Endothelial cell (in vitro differentiated cells): ENCODE measurements at places on chromosomes 1 and 21. TPM values are rescaled to one million over a fixed set of nuclear protein-coding genes. Genes with fewer than 3 reads are reported as not detected.

DNA sequence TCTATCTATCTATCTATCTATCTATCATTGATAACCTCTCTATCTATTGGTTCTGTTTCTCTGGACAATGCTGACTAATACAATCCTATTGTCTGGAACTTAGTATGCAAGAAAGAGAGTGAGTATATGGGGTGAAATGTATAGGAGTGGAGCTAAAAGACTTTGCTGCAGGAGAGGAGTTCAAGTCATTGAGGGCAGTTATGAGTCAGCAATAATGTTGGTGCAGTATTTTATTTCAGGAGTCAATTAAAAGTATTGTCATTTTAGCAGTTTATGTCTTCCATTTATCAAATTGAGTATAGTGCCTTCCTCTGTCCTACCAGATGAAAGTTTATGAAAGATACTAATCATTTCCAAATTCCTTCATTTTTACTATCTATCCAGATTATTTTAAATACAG, 55.8 kb downstream of the MAP3K7CL start:
- no peak overlapping the region for H3K27ac ChIP-seq
- no peak for DNase-seq
- peaks cover 1% of the 10 kb centered on the region for H3K27me3 ChIP-seq
- no peaks in the 10 kb centered on the region for H3K36me3 ChIP-seq

Gene GJC2
- total RNA-seq, result 13.0 TPM

Gene ICOSLG
- 1.2 TPM for total RNA-seq

Gene ANGPTL3
- not detected for total RNA-seq

- H3K27me3 ChIP-seq, result peaks cover 4% of the 10 kb centered on the region
- H3K4me1 ChIP-seq, result peaks cover 33% of the 10 kb centered on the region
- no peak for DNase-seq
- H3K4me3 ChIP-seq, result peak overlapping the region; percentile 17
These were observed 1066.7 kb downstream of the TTLL7 start for GRCh38 chr1:82932207-82932606.

Gene KIFAP3
- total RNA-seq, result 49.7 TPM

GRCh38 chr1:103582464-103582863, 11.1 kb downstream of the AMY2B start:
- H3K27ac ChIP-seq, result no peak overlapping the region
- H3K4me3 ChIP-seq, result no peak overlapping the region
- DNase-seq, result no peak

DNA sequence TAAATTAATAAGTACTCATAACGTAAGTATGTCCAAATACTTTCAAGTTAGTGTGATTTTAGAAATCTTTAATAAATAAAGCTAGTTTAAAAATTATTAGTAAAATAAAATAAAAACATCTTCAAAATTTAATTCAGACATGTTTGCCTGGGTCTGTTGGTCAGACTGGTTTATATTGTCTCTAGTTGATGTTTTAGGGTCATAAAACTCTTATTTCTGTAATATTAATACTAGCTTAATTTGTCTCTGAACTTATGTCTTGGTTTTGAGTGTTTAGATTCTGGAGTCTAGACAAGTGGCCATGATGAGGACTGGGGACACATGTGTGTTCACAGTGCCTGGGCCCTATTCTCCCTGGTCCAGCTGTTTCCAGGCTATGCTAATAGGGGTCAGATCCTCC, 184.5 kb upstream of the TNR start:
- no peak overlapping the region for H3K27ac ChIP-seq
- no peaks in the 10 kb centered on the region for H3K4me1 ChIP-seq

- peaks cover 4% of the 10 kb centered on the region for H3K4me1 ChIP-seq
- no peaks in the 10 kb centered on the region for H3K36me3 ChIP-seq
These were observed 71.2 kb upstream of the ZC3H12A start for GRCh38 chr1:37403166-37403565.

Gene AVPR1B
- not detected for total RNA-seq
